ENCODE measurements at places on chromosomes 7 and 10.
A peak's percentile ranks its signal among the peaks of the same experiment; 100 is the strongest.

- no peak for DNase-seq
- peak overlapping the region; percentile 96 for H3K4me3 ChIP-seq
- peaks cover 25% of the 10 kb centered on the region for H3K36me3 ChIP-seq
- H3K27me3 ChIP-seq, result no peaks in the 10 kb centered on the region
- H3K27ac ChIP-seq, result peak overlapping the region; percentile 92
- peaks cover 14% of the 10 kb centered on the region for H3K4me1 ChIP-seq
These were observed 167.1 kb downstream of the NEURL1 start for GRCh38 chr10:103660364-103661197.

DNA sequence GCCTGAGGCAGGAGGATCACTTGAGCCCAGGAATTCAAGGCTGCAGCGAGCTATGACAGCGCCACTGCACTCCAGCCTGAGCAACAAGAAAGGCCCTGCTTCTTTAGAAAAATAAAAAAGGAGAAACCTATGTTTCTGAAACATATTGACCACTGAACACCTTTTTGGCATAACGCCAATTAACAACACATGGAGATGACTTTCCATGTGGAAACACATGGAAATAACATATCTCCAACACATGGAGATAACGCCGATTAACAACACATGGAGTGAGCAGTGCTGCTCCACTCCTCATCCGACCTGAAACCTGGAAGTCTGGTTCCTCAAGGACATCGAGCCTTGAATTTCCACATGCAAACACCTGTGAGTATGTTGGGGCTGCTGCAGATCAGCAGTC is 126.9 kb downstream of the KCNMA1 start:
- DNase-seq, result no peak
- no peak overlapping the region for H3K27ac ChIP-seq
- no peak overlapping the region for H3K4me3 ChIP-seq
- H3K4me1 ChIP-seq, result no peaks in the 10 kb centered on the region
- no peaks in the 10 kb centered on the region for H3K36me3 ChIP-seq

- H3K4me1 ChIP-seq, result no peaks in the 10 kb centered on the region
- H3K27me3 ChIP-seq, result no peaks in the 10 kb centered on the region
- no peaks in the 10 kb centered on the region for H3K36me3 ChIP-seq
- no peak overlapping the region for H3K27ac ChIP-seq
These were observed 74.3 kb upstream of the CSTF2T start for GRCh38 chr10:51773681-51774080.

DNA sequence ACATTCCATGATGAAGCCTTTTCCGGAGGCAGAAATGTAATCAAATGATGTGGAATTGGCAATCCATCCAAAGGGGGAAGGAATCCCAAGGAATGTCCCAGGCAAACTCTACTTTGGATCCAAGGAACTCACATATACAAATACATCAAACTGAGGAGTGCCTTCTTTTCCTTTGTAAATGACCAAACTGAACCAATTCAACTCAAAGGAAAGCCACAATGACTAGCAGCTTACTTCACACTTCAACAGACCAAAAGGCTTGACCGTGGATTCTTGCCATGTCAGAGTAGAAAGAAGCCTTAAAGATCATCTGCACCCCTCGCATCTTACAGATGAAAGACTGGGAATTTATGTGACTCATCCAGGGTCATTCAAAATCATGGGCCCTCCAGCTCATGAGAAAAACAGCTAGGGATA is 79.7 kb upstream of the MACROH2A2 start:
- DNase-seq, result no peak
- no peak overlapping the region for H3K4me3 ChIP-seq
- peaks cover 23% of the 10 kb centered on the region for H3K27me3 ChIP-seq
- H3K27ac ChIP-seq, result no peak overlapping the region
- no peaks in the 10 kb centered on the region for H3K4me1 ChIP-seq

DNA sequence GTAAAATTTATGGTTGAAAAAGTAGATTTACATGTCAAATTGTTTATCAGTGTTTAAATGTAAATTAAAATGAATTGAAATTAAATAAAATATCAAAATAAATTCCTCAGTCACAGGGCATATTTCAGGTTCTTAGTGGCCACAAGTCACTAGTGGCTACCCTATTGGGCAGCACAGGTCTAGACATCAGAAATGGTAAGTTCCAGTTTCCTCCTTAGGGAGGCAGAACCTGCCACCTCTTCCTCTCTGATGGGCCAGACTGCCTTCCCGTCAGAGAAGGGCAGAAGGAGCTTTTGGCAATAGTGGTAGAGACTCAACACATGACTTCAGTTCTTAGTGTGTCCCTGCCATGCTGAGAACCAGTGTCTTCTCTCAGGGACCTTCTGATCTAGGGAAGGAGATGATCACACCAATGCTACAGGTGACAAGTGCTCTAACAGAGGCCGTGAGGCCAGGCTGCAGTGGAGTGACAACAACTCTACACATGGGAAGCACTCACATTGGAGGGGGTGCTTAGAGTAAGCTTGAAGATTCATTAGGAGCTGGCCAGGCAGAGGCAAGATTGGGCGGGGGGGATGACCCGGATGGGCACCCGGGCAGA is 14.4 kb upstream of the PCBD1 start:
- no peak overlapping the region for H3K27ac ChIP-seq
- peaks cover 15% of the 10 kb centered on the region for H3K27me3 ChIP-seq
- no peaks in the 10 kb centered on the region for H3K4me1 ChIP-seq
- no peaks in the 10 kb centered on the region for H3K36me3 ChIP-seq
- DNase-seq, result no peak

DNA sequence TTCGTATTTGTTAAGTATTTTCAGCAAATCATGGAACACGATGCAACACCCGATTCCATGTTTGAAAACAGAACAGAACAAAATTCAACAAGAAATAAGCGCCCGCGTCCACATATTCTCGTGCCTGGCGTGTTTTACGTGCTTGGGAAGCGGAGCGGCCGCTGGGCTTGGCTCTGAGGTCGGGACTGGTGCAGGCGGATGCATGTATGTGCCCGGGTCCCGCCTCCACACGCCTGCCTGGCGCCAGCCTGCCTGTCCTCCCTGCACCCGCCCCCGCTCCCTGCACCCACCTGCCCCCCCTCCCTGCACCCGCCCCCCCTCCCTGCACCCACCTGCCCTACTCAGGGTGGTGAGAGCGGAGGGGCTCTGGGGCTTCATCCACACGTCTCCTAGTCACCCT is 454.5 kb downstream of the DNAJB6 start:
- H3K4me1 ChIP-seq, result no peaks in the 10 kb centered on the region
- no peak overlapping the region for H3K27ac ChIP-seq
- H3K36me3 ChIP-seq, result no peaks in the 10 kb centered on the region
- H3K4me3 ChIP-seq, result no peak overlapping the region
- no peaks in the 10 kb centered on the region for H3K27me3 ChIP-seq

DNA sequence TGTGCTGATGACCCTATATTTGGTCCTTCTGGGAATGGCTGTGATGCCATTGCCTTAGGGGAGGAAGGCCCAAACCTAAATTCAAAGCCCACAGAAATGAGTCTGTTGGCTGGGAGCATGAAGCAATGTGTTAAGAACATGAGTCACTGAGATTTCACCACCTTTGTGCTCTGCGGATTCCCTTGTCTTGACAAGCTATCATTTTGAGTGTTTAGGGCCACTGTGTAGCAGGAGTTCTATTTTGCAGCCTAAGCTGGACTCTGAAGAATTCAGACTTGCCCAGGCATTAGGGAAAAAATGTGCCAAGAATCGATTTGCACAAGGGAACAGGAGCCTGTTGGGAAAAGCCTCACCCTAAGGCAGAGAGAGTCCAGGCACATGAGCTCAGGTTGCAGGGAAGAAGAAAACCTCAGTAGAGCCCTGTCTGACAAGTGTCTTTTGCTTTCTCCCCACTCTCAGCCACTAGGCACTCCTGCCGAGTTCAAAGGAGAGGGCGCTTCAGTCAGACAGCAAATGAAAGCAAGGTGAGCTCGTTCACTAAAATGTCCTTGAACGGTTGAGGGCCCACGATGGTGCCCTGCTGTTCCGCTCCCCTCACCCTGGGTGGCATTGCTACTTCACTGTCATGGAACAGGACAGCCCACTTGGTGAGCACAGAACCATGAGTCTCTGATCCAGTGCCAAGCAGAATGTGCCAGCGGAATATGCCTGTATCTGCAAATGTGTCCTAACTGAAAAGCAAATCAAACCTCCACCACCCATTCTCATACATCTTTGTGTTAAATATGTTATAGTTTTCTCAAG is 93.6 kb downstream of the PRLHR start:
- no peak overlapping the region for H3K4me3 ChIP-seq
- H3K4me1 ChIP-seq, result no peaks in the 10 kb centered on the region
- DNase-seq, result no peak
- no peaks in the 10 kb centered on the region for H3K36me3 ChIP-seq
- peaks cover 4% of the 10 kb centered on the region for H3K27me3 ChIP-seq

DNA sequence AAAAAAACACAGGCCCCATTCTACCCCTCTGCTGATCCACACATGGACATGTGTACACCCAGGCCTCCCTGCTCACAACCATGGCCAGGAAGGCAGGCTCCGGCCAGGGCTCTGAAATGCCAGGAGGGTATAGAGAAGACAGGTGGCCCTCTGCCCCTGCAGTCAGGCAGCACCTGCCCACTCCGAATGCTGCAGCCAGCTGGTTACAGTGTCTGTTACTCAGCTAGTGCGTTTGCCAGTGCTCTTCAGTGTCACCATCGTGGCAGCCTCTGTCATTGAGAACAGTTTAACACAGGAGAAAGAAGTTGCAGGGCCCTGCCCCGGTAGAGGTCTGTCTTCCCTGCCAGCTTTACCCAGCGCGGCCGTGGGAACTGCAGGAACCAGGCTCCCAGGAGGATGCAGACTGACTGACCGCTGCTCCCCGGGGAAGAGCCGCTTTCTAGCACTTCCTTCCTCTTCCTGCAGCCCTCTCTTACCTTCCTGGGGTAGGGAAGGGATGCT is 128.8 kb upstream of the FAM20C start:
- no peaks in the 10 kb centered on the region for H3K36me3 ChIP-seq
- no peak overlapping the region for H3K4me3 ChIP-seq
- H3K27me3 ChIP-seq, result peaks cover 17% of the 10 kb centered on the region
- H3K4me1 ChIP-seq, result peaks cover 11% of the 10 kb centered on the region
- no peak overlapping the region for H3K27ac ChIP-seq
- no peak for DNase-seq

DNA sequence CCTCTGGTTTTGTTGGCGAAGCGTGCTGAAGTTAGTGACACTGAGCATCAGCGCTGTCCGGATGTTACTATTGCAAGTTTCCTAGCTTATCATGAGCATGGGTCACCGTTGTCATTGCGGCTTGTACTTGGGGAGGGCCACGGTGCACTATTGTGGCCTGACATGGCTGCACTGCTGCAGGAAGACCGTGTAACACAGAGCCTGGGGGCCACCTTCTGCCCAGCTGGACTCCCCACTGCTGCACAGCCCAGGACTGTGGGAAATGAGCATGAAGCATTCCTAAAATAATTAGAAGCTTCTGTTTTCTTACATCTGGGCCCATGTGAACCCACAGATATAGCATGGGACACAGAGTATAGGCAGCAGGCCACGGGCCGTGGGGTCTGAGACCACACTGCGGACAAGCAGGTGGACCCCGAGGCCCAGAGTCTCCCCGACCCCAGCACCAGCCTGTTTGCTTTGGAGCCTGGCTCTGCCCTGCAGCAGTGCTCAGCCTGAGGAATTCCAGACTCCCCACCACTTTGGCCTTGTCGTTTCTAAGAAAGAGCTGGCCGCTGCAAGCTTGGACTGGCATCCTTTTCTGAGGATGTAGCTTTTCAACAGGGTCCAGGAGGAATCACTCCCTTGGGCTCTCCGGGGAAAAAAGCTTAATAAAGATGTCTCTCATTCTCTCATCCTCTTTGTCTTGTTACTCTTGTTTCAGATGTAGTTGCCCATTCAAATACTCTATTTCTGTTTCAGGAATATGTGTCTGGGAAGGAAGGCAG is 179.2 kb downstream of the CCDC3 start:
- no peak overlapping the region for H3K4me3 ChIP-seq
- H3K27ac ChIP-seq, result peak overlapping the region; percentile 85
- peaks cover 47% of the 10 kb centered on the region for H3K36me3 ChIP-seq
- no peaks in the 10 kb centered on the region for H3K27me3 ChIP-seq
- no peak for DNase-seq

- H3K4me1 ChIP-seq, result peaks cover 74% of the 10 kb centered on the region
- DNase-seq, result no peak
- peak overlapping the region; percentile 42 for H3K27ac ChIP-seq
- no peak overlapping the region for H3K4me3 ChIP-seq
- no peaks in the 10 kb centered on the region for H3K36me3 ChIP-seq
These were observed 94.4 kb downstream of the MAP3K8 start for GRCh38 chr10:30528429-30528786.

GRCh38 chr7:135001390-135002165 is 15.3 kb downstream of the AGBL3 start:
- no peaks in the 10 kb centered on the region for H3K27me3 ChIP-seq
- DNase-seq, result no peak
- H3K4me3 ChIP-seq, result no peak overlapping the region

DNA sequence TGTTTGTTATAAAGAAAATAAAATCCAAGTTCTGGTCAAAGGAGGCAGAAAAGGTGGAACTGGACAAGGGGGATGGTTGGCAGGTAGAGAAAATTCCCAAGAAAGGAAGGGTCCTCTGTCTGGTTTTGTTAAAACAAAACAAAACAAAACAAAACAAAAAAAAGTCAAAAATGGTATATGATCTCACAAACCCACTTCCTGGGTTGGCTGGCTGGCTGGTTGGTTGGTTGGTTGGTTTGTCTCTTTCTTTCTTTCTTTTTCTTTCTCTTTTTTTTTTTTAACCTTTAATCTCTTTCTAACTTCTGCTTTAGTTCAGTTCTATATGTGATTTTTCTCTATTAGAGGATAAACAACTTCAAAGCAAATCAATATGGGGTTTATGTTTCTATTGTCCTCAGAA is 41.1 kb upstream of the CPN1 start:
- H3K4me1 ChIP-seq, result no peaks in the 10 kb centered on the region
- DNase-seq, result no peak
- no peak overlapping the region for H3K27ac ChIP-seq
- H3K4me3 ChIP-seq, result no peak overlapping the region

- H3K4me3 ChIP-seq, result no peak overlapping the region
- H3K36me3 ChIP-seq, result no peaks in the 10 kb centered on the region
- peaks cover 2% of the 10 kb centered on the region for H3K4me1 ChIP-seq
- DNase-seq, result no peak
- H3K27ac ChIP-seq, result no peak overlapping the region
These were observed 434.3 kb upstream of the SEMA3D start for GRCh38 chr7:85620936-85621685.

DNA sequence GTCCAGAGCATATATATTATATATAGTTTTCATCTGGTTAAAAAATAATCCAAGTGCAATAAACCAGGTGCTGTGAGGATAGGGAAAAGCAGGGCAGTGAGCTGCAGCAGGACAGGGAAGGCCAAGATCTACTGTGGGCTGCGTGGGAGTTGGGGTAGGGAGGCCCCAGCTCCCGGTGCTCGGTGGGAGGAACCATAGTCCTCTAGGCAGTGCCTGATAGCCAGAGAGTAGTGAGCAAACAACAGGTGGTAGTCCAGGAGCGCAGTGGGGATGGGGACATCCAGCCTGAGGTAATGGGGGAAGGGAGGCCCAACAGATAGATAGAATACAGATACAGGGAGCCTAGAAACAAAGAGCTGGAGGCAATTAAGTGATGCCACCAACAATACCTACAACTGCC is 4.1 kb upstream of the BMPR1A start:
- peaks cover 20% of the 10 kb centered on the region for H3K4me1 ChIP-seq
- peaks cover 14% of the 10 kb centered on the region for H3K27me3 ChIP-seq
- no peak overlapping the region for H3K4me3 ChIP-seq
- H3K27ac ChIP-seq, result no peak overlapping the region
- H3K36me3 ChIP-seq, result no peaks in the 10 kb centered on the region

GRCh38 chr7:24685708-24686107 is 71.6 kb downstream of the GSDME start:
- H3K4me3 ChIP-seq, result no peak overlapping the region
- DNase-seq, result no peak
- H3K27me3 ChIP-seq, result no peaks in the 10 kb centered on the region
- H3K36me3 ChIP-seq, result peaks cover 27% of the 10 kb centered on the region
- H3K4me1 ChIP-seq, result no peaks in the 10 kb centered on the region
- no peak overlapping the region for H3K27ac ChIP-seq
